ENCODE measurements at places on chromosomes 12 and 14. TPM values are rescaled to one million over a fixed set of nuclear protein-coding genes. Genes with fewer than 3 reads are reported as not detected.

GRCh38 chr14:81960781-81961180, 427.1 kb upstream of the SEL1L start:
- no peak for DNase-seq

DNA sequence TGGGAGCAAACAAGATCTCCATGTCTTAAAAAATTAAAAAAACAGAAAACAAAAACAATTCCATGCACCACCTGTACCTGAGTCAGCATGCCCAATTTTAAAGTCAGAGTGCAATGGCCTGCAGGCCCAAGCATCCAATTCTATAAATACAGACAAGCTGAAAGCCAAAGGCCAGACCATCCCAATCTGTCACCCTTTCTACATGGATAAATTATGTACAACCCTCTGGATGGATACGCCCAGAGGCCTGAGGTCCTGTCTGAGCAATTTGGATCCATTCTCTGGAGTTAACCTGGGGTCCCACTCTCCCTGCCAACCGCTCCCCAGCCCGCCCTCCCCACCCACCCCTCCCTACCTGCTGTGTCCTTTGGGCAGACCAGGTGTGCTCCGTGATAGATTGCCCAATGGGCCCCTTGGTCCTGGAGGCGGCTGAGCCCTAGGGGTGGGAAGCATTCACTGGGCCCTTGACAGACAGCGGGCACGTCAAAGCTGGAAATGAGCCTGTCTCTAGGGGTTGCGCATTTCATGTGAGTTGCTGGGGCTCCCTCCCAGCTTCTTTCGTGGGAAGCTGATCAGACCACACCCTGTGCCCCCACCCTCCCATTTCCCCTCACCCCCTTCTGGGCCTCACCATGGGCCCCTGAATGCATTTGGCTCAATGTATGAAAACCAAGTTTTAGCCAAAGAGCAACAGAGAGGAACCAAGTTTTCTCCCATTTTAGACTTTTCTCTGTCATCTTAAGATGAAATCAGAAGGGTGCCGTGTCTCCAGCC, 171.3 kb downstream of the BCL11B start:
- no peak for DNase-seq

DNA sequence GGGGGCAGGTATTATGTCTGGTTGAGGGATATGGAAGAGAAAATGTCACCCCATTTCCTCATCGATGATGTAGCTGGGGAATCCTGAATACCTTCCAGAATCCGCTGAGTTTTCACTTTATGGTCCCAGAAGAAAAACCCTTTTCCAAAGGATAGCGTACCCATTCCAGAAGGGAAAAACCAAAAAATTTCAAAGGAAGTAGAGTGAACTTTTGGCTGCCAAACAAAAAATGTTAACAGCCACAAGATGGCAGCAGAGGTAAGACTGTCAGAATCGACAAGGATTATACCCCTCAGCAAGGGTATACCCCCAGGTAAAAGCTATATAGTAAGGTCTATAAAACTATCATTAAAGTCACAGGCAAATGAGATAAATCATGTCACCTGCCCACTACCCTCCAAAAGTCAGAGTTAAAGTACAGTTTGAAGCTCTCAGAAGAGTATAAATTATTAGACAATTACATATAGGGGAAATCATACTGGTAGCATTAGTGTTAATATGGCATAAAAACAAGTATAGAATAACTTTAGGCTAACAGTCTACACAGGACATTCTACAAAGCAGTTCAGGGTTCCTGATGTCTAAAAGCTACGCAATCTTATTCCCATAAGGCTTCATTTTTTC, 18.0 kb downstream of the ACIN1 start:
- DNase-seq, result no peak

The CS gene
- total RNA-seq, result 156 TPM

The GLIPR1 gene
- 3.8 TPM for total RNA-seq

All from lower leg skin (tissue), 4 donors.